Left renal cortex interstitium (tissue), 4 donors: ENCODE measurements at places on chromosomes 16 and 17.

GRCh38 chr17:59607817-59608403 lies 11.8 kb upstream of the CLTC start:
- DNase-seq = no peak

DNA sequence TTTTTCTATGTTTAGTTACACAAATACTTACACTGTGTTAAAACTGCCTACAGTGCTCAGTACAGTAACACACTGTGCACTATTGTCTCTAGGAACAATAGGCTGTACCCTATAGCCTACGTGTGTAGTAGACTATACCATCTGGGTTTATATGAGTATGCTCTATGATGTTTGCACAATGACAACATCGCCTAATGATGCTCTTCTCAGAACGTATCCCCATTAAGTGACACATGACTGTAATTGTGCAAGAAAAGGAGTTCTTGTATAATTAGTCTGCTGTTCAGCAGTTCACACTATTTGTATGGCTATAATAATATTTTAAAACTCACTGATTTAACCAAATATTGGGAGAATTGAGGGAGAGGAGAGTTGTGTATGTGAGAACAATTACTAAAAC lies 173.7 kb downstream of the TRIM37 start:
- DNase-seq = no peak

GRCh38 chr16:80341263-80341662 lies 199.5 kb upstream of the DYNLRB2 start:
- DNase-seq = no peak

DNA sequence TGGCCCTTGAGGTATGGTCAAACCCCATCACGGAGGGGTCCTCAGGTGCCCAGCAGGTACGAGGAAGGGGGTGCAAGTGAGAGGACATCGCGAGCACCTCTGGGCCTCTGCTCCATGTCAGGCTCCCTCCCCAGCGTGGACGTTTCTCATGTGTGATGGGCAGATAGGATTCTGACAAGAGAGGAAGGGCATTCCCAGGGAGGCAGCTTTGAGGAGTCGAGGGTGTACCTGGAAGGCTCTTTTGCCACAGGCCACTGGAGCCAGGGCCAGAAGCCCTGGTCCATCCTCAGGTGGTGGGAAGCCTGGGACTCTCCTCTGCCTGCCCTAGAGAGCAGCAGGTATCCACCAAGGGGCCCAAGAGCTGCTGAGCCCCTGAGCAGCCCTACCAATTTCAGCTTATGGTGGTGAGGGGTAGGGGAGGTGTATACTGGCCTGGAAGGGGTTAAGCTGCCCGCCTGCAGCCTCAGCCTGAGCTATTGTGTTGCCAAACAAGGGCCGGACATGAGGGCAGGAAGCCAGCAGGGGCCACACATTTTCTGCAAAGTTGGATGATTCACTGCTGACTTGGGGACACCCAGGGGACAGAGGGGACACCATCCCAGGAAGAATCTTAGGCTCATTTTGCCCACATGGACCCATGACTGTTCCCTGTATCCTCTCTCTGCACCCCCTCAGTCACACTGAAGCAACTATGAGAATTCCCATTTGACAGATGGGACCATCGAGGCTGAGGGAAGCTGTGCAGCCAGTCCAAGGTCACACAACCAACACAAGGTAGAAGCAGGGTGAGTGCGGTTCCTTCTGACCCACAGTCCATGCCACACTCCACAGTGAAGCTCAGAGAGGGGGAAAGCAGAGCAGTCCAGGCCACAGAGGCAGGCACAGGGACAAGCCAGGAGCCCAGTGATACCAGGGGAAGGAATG lies 1.7 kb downstream of the CDH5 start:
- no peak for DNase-seq

- DNase-seq = no peak
These were observed 57.1 kb upstream of the ANKFN1 start for GRCh38 chr17:56096026-56096810.

DNA sequence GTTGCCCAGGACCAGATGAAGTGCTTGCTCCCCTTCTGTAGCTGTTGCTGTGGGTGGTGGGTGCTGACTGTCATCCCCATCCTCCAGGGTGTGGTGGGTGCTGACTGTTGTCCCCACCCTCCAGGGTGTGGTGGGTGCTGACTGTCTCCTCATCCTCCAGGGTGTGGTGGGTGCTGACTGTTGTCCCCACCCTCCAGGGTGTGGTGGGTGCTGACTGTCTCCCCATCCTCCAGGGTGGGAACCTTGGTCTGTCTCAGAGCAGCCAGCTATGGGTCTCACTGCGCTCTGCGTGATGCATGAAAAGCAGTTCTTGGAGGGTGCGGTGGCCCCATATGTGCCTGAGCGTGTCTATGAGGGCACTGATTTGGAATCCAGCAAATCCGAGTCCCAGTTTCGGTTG lies 163.8 kb downstream of the RPTOR start:
- DNase-seq = no peak

DNA sequence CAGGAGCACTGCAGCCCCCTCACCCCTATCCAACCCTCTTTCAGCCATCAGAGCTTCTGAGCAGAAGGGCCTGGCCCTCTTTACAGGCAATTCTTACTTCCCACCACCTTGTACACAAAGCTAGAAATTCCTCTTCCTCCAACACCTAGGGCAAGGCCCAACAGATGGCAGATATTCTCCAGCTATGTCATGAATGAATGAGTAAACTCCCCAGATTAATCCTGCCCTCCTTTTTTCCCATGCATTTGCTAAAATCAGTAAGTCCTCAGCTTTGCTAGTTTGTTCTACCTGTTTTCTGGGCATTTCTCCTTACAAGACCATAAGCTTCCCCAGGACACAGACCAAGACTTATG lies 20.4 kb upstream of the MRPS23 start:
- DNase-seq = no peak

GRCh38 chr17:76018340-76018680 lies 8.8 kb downstream of the EVPL start:
- no peak for DNase-seq

- DNase-seq = no peak
These were observed 7.0 kb upstream of the ZNF652 start for GRCh38 chr17:49369089-49369488.

DNA sequence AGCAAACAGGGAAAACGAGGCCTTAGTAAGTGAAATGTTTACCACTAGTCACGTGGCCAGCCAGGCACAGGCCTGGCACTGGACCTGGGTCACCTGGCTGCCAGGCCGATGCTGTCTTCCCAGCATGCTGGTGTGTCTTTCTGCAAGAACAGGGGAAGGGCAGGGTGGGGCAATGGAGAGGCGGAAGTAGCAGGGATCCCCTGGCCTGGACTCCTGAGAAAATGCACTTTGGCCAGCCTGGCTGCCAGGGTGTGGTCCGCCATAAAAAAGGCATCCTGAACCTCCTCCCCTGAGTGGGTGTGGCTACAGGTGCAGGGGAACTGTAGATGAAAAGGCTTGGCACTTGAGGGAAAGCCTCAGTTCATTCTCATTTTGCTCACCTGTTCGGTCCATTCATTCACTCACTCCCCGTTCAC lies 1.0 kb upstream of the ANKRD40CL start:
- DNase-seq = no peak

DNA sequence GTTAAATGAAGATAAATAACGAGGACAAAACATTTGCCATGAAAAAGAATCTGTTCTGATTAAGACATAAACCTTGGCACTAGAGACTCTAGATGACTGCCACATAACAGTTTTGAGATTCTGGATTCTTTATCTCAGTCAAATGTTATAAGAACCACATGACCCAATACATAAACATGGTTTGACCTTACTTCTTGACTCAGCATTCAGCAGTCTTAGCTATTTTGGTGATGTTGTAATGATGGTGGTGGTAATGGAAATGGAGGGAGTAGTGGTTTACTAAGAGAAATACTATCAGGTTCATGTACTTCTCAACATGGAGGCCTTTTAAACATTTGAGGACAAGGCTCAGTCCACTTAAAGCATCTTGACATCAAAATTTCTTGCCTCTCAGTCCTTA lies 925.4 kb downstream of the CDH11 start:
- DNase-seq = no peak

DNA sequence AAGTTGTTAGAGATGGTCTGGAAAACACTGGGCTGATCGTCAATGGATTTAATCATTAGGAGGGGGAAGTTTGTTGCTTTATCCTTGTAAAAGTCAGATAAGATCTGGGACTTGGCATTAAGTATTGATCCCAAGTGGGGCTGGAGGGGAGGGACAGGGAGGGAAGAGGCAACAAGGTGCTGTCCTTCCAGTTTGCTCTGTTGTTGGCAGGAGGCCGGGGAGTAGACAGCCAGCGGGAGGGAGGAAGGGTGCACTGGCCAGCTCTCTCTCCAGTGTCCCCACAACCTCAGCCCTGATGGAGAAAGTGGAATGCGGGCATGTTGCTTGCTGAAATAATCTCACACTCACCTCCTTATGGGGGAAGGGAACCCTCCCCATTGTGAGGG lies 210.2 kb downstream of the CCDC182 start:
- DNase-seq = no peak

GRCh38 chr16:12362482-12363458 lies 386.2 kb downstream of the SNX29 start:
- DNase-seq = no peak

- no peak for DNase-seq
These were observed 196.4 kb upstream of the IRX3 start for GRCh38 chr16:54482892-54483574.

DNA sequence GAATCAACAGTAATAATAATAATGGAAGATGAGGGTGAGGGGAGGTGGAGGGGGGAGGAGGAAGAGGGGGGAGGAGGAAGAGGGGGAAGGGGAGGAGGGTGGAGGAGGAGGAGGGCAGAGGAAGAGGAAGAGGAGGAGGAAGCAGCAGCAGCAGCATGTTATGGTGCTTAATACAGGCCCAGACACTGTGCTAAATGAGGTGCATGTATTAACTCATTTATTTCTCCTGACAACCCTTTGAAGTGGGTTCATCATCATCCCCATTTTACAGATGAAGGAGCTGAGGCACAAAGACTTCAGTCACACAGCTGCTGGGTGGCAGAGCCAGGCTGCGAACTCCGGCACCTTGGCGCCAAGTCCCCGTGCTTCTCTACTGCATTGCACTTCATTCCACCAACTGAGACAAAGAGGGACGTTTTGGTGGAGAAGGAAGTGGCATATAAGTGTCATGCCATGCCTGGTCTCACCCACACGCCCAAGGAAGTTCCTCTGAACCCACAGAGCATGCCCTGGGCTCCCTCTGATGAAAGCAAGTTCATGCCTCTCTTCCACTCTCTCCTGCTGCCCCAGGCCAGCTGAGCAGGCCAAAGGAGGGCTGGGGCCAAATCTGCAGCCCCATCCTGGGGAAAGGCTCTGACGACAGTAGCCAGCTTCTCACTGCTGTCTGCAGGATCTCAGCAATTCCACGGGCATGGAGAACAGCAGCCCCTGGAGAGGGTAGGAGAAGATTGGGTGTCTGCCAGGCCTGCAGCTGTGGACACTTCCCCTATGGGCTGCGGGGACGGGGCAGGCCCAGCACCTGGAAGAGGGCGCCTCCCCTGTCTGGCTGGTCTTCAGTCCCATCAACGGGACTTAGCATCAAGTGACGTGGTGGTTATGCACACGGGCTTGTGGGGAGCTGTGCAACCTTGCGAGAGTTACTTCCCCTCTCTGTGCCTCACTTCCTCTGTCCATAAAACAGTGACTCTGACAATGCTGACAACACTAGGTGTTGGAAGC lies 21.8 kb downstream of the XYLT1 start:
- no peak for DNase-seq

GRCh38 chr17:9842057-9842758 lies 16.5 kb downstream of the GLP2R start:
- no peak for DNase-seq

DNA sequence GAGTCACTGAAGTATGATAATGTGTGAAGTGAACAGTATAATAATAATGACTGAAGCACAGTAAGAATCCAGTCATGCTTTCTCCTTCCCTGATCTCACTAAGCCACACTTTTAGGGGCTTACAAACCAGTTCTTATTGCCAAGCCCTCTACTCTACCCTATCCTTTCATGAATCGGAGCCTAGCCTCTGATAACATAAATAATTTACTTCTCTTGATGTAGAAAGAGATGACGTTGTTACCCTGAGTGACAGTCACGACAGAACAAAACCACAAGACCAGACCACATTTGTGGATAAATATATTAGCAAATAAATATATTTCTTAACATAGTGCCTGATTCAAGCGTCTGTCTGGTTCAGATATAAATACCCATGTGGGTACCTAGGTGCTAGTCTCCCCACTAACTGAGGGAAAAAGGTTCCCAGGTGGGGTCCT lies 1.4 kb upstream of the SUPT4H1 start:
- DNase-seq = no peak

DNA sequence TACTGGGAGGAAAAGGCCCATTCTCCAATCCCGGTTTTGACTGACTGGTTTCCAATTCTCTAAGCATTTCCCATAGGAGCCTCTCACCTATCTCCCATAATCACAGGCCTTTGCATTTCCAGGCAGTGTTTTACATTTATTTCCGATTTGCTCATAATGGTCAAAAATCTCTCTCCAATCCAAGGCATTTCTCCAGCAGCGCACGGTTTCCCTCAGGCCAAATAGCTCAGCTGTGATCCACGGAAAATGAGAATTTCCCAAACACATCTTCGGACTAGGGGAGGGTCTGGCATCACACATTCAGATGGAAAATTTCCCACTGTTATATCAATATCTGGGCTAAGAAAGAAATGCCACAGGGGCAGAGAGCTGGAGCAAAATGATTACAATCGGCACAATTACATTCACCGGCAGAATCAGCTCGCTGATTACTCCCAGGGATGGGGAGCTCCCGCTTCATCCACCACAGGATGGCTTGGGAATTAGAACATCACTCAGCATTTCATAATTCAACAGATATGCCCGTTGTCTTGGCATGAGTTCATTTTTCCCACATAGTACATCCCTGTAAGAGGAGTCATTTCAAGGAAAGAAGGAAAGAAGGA lies 6.7 kb downstream of the PIPOX start:
- no peak for DNase-seq

DNA sequence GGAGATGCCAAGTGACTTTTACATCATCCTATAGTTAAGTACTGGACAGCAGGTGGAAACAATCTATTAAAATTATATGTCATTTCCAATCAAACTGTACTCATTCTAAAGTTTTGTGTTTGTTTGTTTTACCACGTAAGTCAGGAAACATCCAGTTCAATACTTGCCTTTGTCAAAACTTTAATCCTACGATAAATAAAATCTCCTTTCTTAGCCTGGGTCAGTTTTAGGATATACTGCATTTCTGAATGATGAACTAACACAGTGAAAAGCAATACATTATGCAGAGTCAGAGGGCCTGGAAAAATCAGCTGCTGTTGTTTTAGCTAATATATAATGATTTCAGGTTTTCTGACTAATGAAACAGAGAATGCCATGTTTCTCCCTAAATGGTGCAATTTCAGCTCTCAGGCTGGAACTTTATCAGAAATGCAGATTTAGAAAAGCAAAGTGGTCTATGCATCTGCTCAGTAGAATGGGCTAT lies 756.4 kb downstream of the CDH11 start:
- DNase-seq = no peak

DNA sequence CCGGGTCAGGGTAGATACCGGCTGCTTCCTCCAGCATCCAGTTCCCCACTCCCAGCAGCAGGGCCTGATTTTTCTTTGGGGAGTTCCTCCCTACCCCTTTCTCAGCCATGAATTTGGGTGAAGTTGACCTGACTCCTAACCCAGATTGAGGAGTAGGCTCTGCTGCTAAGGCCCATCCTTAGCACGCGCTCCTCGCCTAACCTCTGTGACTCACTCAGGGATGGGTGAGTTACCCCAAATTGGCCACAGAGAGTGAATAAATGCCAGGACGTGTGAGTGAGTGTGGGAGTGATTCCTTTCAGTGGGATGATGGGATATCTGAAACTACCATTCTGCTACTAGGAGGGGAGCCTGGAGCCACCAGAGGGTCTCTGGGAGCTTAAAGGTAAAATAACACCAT lies 28.9 kb upstream of the ABCC12 start:
- no peak for DNase-seq

- no peak for DNase-seq
These were observed 113.2 kb upstream of the IRX5 start for GRCh38 chr16:54817432-54817831.

GRCh38 chr16:88763502-88764053 lies 21.4 kb downstream of the PIEZO1 start:
- DNase-seq = no peak
